ENCODE measurements at places on chromosomes 2 and 18.

- DNase-seq = no peak
These were observed 681.2 kb downstream of the EPHA4 start for GRCh38 chr2:220890931-220891330.

DNA sequence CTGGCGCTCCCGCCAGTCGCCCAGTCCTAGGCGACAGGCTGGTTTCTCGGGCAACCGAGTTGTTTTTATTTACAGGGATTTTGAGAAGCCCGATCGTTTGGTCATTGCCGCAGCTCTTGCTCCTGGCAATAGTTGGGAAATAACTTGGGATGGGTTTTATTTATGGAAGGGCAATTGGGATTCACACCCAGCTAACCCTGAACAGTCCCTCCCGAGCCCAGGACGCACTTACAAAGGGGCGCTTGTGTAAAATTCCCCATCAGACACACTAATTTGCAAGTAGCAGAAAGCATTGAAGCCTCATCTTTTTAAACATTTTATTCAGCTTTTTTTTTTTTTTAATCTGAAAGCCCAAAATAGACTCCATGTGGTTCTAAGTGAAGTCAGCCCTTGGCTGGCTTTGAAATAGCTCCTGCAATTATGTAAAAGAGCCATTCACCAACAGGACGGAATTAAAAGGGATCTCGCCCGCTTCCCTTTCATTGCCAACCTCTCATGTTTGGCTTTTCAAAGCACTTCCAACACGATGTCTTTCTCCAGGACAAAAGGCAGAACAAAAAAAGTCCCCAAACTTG, 3.6 kb upstream of the GBX2 start:
- no peak for DNase-seq

DNA sequence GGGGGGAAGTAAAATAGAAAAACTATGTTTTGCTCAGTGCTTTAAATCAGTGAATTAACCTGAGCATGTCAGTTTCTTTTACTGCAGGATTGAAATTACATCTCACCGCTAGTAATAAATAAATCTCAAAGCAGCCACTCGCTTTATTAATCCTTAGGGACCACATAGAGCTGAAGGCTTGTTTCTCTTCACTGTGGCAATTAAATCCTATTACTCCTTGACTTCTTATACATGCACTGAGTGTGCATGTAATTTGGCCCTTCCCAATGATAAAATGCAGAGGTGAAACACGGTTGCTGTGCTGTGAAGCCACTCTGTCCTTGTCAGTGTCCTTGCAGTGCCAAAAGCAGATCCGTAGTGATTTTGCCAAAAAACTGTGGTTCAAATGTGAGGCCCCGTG, 77.1 kb upstream of the RBM44 start:
- no peak for DNase-seq

GRCh38 chr2:195388028-195388427, 269.0 kb upstream of the SLC39A10 start:
- DNase-seq = no peak

DNA sequence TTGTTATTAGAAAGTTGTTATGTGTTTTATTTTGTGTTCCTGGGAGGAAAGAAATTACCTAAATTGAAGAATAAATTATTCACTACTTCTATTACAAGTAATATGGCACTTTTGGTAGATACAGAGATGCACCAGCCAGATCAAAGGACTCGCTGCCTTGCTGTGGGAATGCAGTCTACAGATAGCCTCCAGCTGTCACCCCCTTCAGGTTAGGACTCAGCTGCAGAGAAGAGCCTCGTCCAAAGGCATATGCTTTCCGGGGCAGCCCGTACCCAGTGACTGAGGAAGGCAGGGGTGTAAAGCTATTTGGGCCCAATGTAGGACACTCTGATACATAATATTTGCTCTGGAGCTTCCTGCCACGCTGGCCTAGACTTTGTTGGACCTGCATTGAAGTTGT, 90.2 kb downstream of the CCDC148 start:
- DNase-seq = no peak

DNA sequence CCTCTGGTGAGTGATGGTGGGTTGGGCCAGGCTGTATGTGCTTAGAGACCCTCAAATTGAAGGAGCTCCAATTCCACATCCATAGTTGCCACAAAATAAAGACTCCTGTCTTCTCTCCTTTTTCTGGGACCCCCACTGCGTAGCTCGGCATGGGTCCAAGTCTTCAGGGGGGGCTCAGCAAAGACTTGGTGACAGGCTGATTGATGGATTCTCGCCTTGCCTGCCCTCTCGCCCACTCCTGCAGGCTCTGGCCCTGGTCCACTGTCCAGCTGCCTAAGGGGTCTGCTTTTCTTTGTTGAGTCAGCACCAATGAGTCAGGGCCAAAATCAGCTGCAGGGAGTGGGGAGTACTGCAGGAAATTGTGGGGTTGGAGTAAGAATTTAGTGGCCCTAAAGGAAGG, 21.5 kb downstream of the RPL37A start:
- no peak for DNase-seq

DNA sequence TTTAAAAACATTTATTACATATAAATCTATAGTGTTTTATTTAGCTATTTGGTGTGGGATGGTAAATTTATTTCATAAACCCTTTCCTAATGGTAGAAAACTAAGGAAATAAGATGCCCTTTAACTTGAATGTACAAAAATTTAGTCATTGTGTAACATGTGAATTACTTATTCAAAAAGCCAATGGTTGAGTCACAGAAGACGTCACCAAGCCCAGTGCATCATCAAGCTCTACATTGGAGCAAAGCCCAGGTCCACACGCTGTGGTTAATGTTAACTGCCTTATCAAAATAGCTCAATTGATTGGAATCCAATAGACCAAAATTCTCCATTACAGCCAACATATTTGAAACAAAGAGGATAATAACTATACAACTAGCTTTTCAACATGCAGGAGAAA, 145.5 kb upstream of the LYPD1 start:
- DNase-seq = no peak

- no peak for DNase-seq
These were observed 128.9 kb downstream of the SMAD7 start for GRCh38 chr18:48821845-48822244.

DNA sequence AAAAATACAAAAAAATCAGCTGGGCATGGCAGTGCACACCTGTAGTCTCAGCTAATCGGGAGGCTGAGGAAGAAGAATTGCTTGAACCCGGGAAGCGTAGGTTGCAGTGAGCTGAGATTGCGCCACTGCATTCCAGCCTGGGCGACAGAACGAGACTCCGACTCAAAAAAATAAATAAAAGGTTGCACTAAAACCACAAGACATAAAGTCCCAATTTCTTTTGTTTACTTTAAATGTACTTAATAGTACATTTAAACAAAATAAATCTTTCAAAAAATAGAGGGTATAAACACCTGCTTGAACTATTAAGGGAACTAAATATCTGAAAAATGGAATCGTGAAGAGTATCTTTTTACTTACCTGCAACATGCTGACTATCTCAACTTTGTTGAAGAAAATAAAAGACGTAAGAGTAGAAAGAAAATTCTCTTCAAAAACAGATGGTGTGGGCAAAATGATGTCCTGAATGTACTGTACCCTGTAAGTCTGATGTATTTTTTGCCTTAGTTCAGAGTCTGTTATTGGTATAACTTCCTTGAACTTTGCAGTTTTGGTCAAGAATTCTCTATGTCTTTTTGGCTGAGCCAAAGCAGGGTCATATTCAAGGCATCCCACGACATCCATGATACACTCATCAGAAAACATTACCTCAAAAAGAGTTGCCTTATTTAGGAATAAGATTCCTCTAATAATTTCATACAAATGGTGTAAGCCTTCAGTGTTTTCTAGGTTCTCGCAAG, 19.2 kb downstream of the PPP4R3B start:
- DNase-seq = no peak

GRCh38 chr2:238015705-238016104, 45.1 kb upstream of the SCLY start:
- no peak for DNase-seq

Data from stimulated activated CD4-positive, alpha-beta T cell treated with anti-CD3 and anti-CD28 coated beads, Interleukin-15, amount 100 ng/mL, for 1 hour (primary cell).